Epithelial cell of prostate (primary cell): ENCODE measurements at places on chromosomes 6 and 20.

GRCh38 chr20:61347443-61347842, 95.4 kb downstream of the CDH4 start:
- no peak for DNase-seq

DNA sequence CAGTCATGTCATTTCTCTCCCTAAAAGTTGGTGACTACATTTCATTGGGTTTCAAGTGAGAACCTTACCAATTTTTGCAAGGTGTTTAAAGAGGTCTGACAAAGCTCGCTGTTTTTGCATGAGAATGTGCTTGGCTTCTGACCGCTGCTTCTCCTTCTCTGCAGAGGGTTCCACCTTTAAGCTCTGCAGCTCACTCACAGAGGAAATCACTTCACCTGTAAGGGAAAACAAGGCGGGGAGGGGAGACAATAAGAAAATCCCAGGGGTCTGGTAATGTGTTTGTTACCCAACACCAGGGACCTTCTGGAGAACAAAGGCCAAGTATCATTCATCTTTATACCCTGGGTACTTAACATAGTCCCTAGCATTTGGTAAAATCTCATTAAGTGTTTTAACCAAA, 40.0 kb upstream of the LYRM2 start:
- no peak for DNase-seq

DNA sequence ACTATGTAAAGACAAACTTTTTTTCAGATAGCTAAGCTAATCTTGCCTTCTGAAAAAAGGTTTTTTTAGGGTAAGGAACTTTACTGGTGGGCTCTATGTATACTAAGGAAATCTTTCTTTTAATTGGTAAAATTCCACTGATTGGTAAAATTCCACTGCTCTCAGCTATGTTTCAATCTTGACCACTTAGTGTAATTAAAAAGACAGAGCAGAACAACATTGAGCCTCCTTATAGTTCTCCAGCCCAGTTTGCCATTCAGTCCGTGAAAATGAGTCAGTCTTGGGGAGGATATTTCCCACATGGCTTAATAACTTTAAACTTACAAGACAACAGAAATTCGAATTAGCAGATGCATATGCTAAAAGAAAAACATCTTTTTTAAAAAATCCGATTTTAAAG, 92.7 kb downstream of the EYA4 start:
- no peak for DNase-seq

DNA sequence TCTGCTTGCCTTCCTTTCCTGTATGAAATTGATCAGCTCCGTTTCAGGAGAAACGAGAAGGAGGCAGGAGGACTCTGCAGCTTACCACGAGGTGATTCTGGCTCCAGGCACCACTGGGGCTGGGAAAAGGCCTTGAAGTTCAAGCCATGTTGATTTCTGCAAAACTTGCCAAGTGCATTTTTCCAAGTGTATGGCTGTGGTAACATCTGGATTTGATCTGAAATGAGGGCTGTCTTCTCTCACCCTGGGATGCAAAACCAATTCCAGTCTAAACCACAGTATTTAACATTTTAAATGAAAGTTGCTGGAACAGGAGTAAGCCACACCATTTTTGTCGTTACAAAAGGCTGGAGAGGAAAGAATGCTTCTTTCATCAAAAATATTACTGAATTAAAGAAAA, 36.1 kb upstream of the FAM210B start:
- DNase-seq = no peak

DNA sequence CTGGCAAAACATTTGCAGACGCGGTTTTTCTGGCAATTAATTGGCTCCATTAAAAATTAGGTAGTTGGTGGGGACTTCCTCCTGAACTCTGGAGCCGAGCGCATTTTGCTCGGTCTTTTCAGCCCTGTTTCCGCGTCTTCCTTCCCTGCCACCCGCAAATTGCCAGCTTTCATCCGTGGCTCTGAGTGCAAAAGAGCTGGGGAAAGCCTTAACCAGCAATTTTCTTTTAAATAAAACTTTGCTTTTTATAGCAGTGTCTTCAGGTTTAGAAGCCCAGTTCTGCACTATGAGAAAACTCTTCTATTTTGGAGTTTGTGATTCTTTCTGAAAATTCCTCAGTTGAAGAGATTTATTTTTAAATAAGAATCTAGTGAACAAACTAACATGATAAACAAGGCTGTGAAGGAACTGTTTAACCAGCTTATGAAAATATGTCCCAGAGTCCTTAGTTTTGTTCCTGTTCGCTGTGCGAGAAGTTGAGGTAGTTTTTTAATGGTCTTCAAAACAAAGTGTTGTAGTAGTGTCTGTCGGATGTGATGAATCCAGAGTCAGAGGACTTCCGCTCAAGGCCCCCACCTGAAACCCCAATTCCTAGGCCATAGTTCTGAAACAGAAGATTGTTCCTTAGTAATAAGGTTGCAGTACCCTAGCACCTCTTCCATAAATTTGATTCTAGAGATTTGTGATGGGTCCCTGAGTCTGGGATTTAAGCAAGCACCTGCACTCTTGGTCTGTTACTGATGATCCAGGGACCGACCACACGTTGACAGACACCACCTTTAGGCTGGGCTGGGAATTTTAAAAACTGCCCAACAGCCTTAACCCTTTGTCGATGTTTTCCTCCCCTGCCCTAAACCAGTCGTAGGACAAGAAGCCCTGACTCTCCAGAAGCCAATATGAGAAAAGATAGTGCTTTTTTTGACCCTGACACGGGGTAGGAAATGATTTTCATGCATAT, 950 bp downstream of the KCTD20 start:
- DNase-seq = no peak

GRCh38 chr6:110882824-110883554, 8.4 kb downstream of the AMD1 start:
- DNase-seq = no peak

- no peak for DNase-seq
Measured at GRCh38 chr6:79604583-79605037, 26.5 kb upstream of the SH3BGRL2 start.

DNA sequence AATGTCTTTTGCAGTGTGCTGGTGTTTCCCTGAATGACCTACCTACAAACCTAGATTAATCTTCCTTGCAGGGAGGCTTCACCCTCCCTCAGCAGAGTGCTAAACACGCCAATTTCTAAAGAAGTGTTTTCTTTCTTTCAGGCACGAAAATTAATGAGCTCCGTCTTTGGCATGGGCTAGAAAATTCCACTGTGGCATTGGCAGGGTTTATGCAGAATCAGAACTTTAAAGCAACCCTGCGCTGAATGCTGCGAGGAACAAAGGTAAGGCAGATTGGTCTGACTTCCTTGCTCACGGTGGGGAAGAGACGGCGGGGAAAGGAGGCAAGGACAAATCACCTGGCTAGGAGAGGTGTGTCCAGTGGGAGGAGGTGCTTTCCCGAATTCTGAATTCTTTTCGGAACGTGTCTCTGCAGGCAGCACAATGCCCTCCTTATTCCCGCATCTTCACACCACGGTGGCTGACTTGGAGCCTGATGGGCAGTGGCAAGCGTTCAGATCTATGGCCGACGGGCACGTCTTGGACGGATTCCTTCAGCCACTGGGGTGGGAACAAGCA, 6.2 kb upstream of the BANF2 start:
- no peak for DNase-seq

- DNase-seq = no peak
Measured at GRCh38 chr6:41901882-41902519, 6.8 kb upstream of the USP49 start.

DNA sequence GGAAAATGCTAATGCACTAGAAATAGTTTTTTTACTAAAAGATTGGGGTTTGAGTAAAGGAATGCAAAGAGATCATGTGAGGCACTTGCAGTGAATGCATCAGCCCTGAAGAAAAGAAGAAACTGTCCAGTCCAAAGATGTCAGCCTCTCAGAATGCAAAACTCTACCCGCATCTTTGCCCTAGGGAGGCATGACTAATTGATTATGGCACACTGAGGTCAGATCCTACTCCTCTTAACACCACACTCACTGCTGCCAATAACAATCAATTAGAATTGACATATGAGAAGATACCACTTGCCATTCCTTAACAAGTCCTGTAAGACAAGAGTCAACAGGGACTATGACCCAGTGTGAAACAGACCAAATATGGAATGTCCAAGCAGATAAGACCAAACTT, 262.3 kb upstream of the PLN start:
- no peak for DNase-seq

DNA sequence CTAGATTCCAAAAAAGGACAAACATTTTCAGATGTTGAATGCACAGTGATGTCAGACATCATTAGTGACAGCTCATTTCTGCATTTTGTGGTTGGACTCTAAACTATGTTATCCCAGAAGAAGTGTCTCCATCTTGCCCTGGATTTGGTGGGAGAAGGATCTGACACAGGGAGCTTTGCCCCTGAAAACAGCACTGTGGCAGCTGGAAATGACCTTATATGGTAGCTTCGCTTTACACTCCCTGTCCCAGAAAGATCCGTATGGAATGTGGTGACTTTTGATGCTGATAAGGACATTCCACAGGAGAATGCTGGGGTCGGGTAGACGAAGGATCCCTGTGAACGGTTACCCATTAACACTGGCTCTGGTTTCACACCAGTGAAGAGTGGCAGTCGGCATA, 87.2 kb upstream of the EDN1 start:
- no peak for DNase-seq

- no peak for DNase-seq
Measured at GRCh38 chr20:48403167-48403761, 424.5 kb downstream of the PREX1 start.

DNA sequence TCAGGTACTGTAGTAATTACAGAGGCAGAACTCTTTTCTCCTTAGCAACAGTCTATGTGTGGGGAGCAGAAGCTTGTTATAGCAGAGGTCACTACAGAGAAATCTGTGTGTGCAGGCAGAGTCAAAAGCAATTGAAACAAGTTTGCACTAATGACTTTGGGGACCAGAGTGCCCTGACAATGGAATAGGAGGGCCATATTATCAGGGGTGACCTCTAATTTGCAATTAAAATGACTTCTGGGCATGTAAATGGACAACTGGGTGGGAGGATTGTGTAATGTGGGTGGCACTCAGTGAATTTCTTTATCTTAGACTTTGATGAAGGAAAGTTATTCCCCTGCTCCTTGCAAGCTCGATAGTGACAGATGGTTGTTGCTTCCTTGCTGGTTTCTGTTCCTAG, 127.2 kb downstream of the PLCB4 start:
- no peak for DNase-seq

DNA sequence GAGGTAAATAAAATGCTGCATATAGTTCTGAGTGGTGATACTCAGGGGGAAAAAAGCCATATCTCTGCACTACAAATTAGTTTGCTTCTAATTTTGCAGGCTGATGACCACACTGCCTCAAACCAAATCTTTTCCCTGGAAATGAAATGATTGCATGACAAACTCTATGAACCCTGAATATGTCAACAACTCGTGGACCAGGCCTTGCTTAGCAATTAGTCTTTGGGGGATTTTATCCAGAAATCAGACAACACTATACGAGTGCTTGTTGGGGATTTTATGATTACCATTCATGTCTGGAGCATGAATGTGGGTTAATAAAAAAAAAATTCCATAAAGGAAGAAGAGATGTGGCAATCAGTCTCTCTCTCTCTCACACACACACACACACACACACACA, 42.0 kb downstream of the SOBP start:
- no peak for DNase-seq

DNA sequence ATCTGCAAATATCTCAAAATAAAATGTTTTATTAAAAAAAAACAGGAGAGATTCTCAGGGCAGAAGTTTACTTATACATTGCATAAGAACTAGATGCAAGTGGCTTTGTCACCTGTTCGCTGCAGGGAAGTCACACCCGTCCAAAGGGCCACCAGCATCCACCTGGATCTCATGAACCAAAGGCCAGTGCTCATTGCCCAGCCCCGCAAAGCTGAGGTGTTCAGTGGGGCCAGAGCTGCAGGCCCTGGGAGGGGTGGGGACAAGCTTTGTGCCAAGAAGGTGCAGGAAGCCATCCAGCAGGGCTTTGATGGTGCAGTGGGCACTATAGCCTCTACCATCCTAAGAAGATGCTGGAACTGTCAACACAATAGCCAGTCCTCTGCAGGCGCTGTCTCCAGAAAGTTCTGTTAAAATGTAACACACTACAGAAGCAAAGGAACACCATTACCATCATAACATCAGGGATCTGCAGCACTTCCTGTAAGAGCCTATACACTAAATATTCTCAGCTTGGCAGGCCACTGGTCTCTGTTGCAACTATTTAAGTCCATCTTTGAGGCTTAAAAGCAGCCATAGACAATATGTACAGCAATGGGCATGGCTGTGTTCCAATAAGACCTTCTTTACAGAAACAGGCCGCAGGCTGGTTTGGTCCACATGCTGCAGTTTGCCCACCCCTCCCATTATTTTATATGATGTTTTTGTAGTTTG, 15.7 kb upstream of the CD93 start:
- no peak for DNase-seq

GRCh38 chr6:56733211-56733697, 90.6 kb upstream of the DST start:
- no peak for DNase-seq

DNA sequence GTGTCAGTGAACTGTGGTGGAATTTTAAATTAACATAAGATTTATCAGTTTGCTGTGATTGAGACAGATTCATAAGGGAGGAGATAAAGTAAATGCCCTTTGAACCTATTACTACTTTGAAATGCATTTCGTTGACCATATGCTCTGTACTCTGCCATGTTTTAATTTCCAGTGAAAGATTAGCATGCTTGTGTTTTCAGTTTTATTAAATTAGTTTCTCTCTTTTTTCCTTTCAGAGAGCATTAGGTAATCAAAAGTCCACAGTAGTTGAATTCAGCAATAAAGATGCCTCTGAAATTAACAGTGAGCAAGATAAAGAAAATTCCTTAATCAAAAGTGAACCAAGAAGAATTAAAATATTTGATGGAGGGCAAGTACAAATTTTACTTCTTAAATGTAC, 117.4 kb downstream of the HIVEP1 start:
- no peak for DNase-seq

DNA sequence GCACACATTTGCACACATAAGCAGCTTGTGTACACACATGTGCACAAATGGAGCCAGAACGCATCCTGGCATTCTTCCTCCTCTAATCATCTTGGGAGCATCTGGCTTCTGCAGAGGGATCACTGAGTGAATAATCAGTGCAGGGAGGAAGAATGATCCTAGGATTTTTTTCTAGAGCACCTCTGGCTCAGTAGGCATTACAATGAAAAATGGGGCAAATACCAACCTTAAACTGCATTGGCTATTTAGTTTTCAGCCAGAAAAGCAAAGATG, 205.7 kb upstream of the TCF21 start:
- DNase-seq = no peak

DNA sequence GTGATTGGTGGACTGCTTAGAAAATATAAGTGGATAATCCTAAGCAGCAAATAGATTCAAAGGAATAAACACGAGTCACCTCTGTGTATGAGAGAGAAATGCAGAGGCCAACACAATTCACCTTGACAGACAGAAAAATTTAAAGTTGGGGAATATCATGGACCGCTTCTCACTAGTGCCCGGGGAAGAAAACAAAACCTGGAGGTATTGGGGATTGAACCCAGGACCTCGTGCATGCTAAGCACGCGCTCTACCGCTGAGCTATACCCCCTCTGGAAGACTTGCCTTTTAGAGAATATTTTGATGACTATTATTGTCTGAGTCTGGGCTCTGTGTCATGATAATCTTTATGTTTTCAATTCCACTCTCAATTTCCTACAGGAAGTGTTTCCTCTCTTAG, 111.9 kb downstream of the TRIM27 start:
- DNase-seq = no peak

- no peak for DNase-seq
Measured at GRCh38 chr6:82083646-82084045, 163.9 kb downstream of the IBTK start.
